Tongue (tissue), 3 donors: ENCODE measurements at places on chromosomes 7 and 10. TPM values are rescaled to one million over a fixed set of nuclear protein-coding genes. Genes with fewer than 3 reads are reported as not detected.

Gene AGR2
- total RNA-seq: 73.1 TPM

Gene GNAT3
- 4.0 TPM for total RNA-seq

Gene SPDYE2
- total RNA-seq: not detected

Gene PCLO
- 2.7 TPM for total RNA-seq

Gene GRID1
- total RNA-seq: 1.4 TPM
